ENCODE measurements at places on chromosomes 13 and 19. TPM values are rescaled to one million over a fixed set of nuclear protein-coding genes. Genes with fewer than 3 reads are reported as not detected.

The KLK4 gene
- 0.52 TPM for total RNA-seq

The KLK3 gene
- total RNA-seq: not detected

The AMER2 gene
- not detected for total RNA-seq

DNA sequence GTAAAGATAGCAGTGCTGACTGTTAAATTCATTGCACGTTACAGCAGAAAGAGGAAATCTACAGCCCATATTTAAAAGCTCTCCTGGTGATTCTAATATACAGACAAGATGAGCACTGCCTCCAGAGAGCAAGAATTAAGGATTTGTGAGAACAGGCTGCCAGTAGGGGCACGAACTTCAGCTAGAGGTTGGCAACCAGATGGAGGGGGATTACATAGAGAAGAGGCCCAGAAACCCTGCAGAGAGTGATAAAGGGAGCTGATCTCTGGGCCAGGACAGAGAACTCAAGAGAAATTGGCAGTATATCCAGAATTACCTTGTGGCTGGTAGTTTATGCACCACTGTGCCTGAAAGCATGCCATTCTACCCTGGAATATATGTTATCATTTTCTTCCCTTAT, 144.8 kb downstream of the UFM1 start:
- DNase-seq: no peak

DNA sequence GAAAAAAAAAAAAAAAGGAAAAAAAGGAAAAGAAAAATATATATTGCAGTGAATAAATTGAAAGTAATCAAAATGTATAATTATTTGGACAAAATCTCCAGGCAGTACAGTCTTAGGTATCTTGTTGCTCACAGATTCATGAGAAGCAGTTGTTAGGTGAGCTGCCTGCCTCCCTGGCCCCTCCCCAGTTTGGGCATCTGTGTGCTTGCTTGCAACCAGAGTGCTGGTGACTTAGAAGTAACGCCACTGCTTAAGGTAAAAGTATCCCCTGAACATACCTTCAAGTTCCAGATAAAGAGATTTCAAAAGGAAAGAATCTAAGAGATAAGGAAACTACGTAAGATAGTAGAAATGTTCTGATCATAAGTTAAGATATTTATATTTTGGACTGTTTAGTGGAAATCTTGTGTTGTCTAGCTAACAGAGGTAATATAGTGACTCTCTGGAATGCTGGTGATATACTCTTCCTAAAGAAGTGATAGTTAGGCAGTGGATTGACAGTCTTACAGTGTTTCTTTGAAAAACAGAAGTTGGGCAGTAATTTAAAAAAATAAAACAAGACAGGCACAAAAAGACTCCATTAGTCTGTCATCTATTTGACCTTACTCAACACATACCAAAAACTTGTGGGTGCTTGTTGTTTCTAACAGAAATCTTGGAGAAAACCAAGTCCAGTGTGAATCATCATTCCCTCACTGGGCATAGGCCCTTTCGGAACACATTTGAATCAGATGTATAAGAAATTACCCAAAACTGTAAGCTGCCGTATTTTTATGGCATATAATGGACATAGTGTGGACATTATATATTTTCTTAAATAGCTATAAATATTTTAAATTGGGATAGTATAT, 38.3 kb upstream of the KCTD4 start:
- no peak for DNase-seq

DNA sequence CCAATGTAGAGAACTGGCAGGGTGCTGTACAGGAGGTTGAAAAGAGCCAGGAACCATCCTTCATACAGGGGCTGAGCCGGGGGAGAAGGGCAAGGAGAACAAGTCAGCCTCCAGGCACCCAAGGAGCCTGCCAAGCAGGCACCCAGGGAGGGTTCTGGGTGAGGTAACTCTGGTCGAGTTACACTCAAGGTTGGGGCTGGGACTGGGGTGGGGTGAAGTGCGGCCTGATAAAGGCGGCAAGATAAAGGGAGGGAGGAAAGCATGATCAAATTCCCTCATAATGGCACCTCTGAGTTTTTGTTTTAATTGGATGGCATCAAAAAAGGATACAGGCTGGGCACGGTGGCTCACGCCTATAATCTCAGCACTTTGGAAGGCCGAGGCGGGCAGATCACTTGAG, 25.0 kb downstream of the ATP8B3 start:
- DNase-seq: no peak

DNA sequence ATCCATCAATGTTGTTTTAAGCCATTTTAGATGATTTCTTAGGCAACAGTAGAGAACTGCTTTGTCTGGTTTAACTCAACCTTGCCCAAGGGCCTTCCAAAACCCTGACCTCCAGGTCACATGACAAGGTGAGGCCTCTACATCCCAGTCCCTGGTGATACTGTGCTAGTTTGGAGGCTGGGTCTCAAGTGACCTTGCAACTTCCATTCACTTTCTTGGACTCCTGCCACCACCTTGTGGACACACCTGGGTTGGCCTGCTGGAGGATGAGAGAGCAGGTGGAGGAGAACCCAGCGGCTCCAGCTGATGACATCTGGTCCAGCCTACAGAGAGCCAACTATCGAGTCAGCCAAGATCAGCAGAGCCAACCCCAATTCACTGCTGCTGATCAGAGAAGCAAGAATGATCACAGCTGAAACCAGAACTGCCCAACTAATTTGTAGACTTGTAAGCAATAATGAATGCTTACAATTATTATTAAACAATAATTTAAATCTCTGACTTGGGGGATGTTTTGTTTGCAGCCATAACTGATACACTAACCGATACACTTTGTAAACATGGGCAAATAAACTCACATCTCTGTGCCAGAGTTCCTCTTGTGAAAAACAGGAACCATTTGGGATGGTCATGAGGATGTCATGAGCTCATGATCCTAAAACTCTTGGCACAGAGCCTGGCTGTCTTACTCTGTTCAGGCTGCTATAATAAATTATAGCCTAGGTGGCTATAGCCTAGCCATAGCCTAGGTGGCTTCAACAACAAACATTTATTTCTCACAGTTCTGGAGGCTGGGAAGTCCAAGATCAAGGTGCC, 11.5 kb downstream of the FAM187B start:
- DNase-seq: peak; percentile 61

- DNase-seq: no peak
These were observed 91.0 kb upstream of the MYCBP2 start for GRCh38 chr13:77417897-77418296.

DNA sequence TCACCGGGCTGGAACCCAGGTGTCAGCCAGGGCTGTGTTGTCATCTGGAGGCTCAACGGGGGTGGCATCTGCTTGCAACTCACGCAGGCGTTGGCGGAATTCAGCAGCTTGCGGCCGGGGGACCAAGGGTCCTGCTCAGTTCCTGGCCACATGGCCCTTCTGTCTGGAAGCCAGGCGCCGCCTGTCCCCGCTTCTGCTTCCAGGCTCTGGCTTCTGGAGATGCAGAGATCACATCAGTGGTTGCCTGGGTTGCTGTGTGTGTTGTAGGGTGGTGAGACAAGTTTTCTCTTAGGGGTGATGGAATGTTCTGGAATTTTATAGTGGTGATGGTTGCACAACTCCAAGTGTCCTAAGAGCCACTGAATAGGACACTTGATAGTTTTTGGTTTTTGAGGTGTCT, 5.0 kb downstream of the ADAT3 start:
- DNase-seq: no peak

DNA sequence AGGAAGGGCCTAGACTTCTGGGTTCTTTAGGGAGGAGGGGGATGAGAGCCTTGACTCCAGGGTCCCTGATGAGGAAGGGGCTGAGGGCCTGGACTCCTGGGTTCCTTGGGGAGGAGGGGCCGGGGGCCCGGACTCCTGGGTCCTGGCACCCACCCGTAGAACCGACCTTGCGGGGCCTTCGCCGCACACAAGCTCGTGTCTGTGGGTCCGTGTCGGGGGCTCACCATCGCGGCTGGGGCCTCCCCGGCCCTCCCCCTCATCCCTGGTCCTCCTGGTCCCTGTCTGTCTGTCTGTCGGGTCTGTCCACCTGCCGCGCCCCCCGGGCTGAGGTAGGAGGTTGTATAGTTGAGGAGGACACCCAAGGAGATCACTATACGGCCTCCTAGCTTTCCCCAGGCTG, 662 bp upstream of the SPACA6 start:
- no peak for DNase-seq

GRCh38 chr13:46374710-46375109, 12.3 kb downstream of the RUBCNL start:
- peak; percentile 88 for DNase-seq
